ENCODE measurements at places on chromosomes 1 and 21.

DNA sequence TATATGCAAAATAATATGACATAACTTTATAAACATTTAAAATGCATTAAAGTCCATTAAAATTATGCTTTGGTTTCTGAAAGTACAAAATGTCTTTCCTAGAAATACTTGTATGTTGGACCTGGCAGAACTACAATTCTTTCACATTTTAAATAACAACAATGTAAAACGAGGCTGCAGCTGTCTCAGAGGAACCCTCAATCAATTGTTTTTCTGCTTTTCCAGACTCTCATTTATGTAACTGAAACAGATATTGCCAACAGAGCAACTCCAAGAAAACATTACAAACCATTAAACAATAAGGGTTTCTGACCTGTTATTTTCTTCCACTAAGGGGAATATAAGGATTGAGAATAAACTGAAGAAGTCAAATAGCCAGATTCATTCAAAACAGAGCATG, 1193.4 kb downstream of the NCAM2 start:
- DNase-seq, result no peak

GRCh38 chr21:26790296-26790695, 54.9 kb downstream of the ADAMTS1 start:
- no peak for DNase-seq

DNA sequence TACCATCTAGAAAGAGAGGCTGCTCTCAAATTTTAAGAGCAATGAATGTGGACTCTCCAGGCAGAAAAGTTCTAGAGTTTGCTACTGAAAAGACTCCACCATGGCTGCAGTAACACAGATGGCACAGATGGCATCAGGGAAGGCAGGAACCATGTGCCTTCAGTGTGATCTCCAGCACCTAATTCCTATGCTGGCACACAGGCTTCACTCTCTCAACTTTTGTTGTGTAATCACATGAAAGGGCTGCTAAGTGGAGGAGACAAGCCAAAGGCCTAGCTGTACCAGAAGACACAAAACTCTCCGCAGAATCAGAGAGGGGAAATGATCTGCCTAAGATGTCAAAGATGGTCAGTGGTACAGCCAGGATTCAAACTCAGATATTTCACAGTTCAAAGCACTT, 31.1 kb downstream of the ERI3 start:
- DNase-seq, result no peak

DNA sequence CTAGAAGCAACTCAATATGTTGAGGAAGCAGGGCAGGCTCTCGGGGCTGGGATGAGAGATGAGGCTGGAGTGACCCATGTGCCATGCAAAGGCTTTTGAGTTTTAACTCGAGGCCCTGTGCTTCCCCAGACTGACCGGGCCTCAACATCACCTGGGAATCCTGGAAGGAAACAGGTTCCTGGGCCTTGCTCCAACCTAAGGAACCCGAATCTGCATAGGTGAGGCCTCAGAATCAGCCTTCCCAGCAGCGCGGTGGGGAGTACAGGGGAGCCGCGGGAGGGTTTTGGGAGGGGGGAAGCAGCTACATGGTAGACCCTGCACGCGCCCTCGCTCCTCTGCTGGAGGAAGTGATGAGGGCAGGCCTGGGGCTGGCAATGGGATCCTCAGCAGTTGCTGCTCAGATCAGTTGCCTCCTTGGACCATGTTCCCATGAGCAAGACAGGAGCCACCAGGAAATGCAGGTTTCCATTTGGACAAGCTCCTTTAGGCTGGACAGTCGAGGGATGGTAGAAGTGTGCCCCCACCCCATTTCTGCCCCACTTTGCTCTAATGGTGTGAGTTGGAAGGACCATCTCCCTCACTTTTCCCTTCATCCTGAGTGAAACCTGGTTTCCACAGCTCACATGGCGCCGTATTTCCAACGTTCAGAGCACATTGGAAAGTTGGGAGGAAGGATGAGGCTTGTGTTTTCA, 4.5 kb upstream of the KIAA1614 start:
- DNase-seq, result no peak

GRCh38 chr1:201990427-201990826, 8.0 kb downstream of the RNPEP start:
- no peak for DNase-seq

- DNase-seq, result no peak
Measured at GRCh38 chr21:18370301-18370700, 33.3 kb downstream of the TMPRSS15 start.

GRCh38 chr1:167683641-167684502, 37.9 kb upstream of the MPZL1 start:
- DNase-seq, result peak; percentile 55

DNA sequence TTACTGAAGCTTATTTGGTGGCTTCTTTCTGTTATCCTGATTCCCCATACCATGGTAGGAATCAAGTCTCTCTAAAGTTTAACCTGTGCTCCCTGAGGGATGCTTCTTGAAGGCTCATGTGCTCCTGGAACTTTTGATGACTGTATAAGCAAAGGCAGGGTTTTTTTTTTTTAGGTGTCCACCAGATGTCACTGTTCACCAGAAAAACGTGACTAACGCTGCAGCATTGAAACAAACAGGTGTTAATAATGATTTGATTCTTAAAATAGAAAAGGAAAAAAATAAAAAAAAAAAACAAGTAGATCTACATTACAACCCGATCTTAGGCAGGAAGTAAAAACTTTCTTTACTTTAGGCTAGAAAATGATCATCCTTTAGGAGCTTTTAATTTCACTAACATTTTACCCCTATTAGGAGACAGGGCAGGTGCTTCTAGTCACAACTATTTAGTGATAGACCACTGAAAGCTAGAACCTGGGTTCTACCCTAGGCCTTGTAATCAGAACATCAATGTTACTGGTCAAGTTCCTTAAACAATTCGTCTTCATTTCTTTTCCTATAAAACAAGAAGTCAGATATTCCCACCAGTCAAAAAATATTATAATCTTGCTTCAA, 223.0 kb downstream of the PLA2G4A start:
- DNase-seq, result no peak

DNA sequence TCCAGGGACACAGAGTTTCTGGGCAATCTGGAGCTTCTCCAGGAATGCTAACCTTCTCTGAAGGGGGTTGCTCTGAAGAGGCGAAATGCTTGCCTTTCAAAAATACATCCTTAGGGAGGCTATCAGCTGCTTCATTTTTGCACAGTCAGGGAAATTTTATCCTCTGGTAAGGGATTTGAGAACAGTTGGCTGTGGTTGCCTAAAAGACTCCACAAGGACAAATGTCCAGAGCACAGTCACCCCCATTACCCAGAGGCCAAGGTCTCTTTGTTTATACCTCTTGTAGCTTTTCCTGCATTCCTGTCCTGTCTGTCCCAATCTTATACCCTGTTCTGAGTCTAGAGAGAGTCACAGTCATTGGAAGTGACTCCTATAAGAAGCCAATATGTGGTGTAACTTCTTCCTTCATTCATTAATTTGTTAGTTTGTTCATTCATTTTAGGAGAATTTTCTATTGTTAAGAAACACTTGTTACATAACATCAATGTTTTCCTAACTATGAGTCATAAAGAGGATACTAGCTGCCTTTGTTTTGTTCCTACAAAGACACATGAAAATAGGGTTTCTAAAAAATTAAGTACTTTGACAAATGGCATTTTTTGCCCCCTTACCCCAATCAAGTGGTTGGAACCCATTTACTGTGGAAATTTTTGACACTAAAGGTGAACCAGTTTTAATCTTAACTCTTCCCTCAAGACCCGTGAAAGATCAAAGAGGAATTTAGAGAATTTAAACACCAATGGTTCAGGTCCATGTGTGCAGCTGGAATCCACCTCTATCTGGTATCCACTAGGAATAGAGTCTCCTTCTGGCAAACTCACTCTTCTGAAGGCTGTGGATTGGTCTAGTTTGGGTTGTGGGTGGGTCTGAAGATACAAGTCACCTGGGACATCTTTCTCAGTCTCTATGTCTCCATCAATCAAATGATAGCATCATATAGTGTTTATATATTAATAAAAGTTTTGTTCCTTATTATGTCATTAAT, 47.1 kb downstream of the GPR88 start:
- DNase-seq, result no peak

DNA sequence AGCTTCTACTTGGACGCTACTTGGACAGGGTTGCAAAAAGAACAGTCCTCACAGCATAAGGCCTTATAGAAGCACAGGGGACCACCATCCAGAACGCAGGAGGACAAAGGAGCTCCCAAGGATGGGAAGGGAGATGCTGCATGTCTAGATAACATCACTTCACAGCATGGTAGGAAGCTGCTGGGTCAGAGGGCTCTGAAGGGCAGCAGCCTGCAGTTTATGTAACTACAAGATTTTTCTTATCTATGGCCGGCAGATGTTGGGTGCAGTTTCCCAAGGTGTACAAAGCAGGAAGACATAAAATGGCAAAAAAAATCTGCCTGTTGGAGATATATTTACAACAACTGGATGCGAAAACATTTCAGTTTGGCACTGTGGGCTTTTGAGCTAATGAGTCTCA, 45.3 kb upstream of the SLC5A9 start:
- DNase-seq, result no peak

DNA sequence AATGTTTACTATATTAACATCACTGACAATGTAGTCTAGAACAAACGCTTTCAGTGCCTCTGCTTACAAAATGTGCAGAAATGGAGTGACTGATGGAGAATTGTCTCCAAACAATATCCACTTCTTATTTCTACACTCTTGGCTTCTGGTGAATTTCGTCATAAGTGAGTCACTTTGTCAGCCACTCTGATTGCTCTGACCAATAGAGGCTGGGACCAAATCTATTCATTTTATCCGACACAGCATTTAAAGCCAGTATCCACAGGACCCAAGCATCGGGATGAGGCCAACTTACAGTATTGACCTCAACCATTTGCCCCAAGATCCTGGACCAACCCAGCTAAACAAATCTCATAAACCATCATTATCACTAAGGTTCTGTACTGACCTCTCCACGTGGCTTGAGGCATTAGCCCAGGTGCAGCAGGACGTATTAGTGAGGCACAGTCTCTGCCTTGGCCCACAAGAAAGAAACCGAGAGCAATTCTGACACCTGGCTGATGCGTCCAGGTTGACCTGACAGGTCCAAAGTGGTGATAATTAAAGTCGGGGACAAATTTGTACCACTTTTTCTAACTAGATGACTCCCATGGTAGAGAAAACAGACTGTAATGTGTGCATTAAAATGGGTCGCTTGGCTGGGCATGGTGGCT, 53.3 kb upstream of the ERO1B start:
- no peak for DNase-seq

DNA sequence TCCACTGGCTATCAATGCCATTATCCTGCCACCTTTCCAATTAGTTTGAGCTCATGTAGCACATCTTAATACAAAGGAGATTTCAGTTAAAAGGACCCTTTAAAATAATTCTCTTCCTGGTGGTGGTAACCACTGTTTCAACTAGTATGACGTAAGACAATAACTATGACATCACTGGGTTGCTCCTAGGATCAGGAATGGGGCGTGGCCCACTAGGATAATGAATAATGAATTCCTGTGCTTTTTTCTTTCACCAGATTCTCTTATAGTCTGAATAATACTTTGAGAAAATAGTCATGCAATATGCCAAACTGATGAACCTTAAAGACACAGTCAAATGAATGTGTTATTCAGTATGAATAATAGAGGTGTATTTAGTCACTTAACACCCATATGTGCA, 10.6 kb upstream of the KIFAP3 start:
- no peak for DNase-seq

- DNase-seq, result no peak
Measured at GRCh38 chr1:204437796-204438570, 26.4 kb upstream of the PPP1R15B start.

DNA sequence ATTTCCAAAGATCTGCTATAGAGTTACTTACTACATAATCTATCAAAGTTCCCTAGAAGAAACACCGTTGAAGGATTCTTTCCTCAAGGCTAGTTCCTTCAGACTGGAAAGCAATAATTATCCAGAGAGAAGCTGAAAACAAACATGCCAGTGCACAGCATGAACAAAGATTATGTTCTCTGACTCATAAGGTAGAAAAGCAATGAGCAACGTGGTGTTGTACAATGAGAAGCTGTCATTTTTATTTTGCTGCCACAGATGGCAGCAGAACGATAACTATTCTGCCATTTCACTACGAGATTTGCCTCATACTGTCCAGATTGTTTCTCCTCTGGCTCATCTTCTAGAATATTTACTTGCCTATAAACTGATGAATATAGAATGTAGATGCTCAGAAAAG, 10.7 kb downstream of the EXTL2 start:
- DNase-seq, result no peak

DNA sequence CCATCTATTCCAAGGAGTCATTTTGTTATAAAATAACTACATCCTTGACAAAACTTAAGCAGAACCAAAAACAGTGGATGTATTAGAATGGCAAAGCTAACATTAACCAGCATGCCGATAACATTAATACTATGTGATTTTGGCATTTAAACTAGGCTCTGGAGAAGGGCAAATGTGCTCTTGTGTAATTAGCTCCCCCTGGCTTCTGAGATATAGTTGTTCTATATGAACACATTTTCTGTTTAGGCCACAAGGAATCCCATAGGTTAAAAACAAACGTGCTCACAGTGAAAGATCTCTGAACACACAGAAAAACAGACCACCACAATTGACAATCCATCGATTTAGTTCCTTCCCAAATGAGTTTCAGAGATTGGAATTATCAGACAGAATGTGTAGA, 57.4 kb upstream of the TARS2 start:
- DNase-seq, result no peak

GRCh38 chr1:169163059-169163458, 56.6 kb downstream of the ATP1B1 start:
- no peak for DNase-seq

GRCh38 chr1:160090760-160091159, 7.7 kb downstream of the IGSF8 start:
- no peak for DNase-seq

DNA sequence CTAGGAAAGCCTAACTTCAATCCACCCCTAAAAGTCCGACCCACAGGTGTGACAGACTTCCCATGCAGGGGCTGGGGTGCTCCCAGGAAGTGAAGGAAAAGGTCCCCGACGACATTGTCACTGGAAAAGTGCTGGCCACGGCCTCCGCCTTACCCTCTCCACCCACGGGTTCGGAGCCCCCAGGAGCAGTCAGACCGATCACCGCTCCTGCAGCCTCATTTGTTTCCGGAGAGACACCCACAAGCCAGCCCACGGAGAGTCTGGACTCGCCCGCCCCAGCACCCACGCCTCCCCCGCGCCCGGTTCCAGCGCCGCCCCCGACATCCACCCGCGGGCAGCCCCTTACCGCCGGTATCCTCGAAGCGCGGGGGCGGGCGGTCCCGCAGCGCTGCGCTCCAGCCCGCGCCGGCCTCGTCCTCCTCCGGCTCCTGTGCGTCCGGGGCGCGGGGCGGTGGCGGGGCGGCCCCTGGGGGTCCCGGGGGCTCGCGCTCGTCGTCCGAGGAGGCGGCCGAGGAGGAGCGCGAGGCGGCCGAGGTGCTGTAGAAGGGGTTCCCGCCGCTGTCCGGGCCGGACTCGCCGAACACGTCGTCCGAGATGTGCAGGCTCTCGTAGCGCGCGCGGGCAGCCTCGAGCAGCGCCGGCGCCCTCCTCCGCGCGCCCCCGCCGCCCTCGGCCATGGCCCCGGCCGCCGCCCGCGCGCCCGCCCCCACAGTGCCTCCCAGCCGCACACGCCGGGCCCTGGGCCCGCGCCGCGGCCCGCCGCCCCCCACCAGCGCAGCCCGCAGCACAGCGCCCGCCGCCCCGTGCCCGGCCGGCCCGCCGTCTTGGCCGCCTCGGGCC, 660 bp downstream of the PGBD5 start:
- DNase-seq, result peak; percentile 33

GRCh38 chr1:52225174-52225573, 83.3 kb downstream of the ZFYVE9 start:
- no peak for DNase-seq
